ENCODE measurements at places on chromosomes 3 and 15.

DNA sequence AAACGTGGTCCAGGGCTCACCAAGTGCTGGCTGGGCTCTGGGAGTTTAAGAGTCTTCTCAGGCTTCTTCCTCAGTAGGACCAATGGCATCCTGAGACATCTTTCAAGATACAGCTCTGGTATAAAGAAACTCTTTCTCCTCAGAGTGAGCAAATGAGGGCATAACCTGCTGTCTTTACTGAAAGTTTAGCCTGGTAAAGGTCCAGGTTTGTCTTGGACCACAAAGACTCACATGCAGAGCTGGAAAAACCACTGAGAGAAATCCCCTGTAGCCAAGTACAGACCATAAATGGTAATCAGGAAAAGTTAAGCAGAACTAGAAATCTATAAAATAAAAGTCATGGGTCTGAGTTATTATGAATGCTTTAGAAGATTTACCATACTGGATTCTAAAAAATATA, 23.1 kb downstream of the CD47 start:
- no peak for DNase-seq

DNA sequence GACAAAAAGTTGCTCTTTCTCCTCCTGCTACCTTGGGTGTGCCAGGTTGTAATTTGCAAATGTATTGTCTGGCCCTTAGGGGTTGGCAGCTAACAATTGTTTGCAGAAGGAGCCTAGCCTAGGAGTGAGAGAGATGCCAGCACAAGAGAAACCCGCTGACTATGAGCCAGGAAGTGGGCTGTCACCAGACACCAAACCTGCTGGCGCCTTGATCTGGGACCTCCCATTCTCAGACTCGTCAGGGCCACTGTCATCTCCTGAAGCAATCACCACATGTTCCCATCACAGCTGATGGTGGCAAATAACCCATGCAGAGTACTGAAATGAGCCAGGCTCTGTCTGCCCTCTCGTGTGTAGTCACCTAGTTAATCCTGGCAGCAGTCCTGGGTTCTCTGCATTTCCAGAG, 406.4 kb upstream of the NPAP1 start:
- DNase-seq, result no peak

DNA sequence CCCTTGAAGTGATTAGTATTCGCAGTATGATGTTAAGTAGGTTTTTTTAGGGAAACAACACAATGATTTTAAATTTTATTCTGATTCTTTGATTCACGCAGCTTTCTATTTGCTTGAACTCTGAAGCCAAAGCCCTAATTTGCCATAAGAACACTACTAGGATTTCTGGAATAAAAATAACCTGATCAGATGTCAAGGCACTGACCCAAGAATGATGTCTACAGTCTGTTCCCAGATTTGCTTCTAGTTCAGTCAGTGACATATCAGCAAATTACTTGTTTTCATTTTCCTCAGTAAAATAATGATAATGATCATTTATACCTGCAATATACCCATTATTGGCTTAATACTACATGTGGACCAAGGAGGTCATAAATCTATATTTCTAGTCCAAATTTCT, 179.5 kb upstream of the EIF1B start:
- DNase-seq, result no peak

GRCh38 chr3:25471081-25471768, 43.2 kb downstream of the RARB start:
- no peak for DNase-seq

DNA sequence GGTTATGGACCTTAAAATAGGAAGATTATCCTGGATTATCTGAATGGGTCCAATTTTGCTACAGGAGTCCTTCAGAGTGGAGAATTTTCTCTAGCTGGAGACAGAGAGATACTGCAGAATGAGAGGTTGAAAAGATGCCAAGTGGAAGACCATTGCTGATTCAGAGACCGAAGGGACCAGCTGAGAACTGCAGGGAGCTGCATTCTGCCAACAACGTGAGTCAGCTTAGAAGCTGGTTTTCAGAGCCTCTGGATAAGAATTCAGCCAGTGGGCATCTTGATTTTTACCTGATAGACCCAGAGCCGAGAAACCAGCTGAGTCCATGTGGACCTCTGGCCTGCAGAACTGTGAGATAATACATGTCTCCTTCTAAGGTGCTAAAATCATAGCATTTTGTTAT, 234.0 kb downstream of the NR2F2 start:
- DNase-seq, result no peak

- no peak for DNase-seq
Measured at GRCh38 chr3:140717921-140718320, 40.1 kb downstream of the TRIM42 start.

DNA sequence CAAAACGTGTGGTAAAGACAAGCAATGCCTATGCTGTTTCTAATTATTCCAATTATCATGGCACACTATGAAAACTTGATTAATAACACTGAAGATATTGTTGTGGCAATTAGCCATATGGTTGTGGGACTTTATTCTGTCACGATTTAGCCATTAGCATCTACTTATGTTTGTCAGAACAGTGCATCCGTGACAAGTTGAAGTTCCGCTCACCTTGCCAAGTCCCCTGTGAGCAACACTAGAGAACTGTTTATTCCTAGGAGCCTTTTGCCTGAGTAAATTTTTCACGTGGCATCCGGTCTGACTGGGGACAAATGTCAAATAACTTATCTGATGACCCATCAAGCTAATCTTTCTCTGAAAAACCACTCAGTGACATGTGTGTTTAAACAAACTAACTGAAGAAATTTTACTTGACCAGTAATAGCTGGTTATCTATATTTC, 403.3 kb downstream of the TBC1D5 start:
- peak; percentile 38 for DNase-seq

DNA sequence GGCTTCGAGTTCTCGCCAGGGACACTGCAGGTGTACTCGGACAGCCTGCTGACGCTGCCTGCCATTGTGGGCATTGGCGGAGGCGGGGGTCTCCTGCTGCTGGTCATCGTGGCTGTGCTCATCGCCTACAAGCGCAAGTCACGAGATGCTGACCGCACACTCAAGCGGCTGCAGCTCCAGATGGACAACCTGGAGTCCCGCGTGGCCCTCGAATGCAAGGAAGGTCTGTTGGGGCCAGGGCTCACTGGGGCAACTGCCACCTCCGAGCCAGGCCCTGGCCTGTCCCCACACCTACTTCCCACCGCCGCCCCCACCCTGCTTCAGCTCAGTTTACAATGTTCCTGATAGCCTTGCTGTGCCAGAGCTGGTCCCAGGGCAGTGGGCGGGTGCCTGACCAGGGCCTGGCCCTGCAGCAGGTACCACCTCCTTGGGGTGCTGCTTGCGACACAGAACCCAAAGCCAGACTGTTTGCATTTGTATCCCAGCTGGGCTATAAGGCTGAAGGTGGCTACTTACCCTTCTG, 35.5 kb downstream of the PLXNA1 start:
- no peak for DNase-seq

DNA sequence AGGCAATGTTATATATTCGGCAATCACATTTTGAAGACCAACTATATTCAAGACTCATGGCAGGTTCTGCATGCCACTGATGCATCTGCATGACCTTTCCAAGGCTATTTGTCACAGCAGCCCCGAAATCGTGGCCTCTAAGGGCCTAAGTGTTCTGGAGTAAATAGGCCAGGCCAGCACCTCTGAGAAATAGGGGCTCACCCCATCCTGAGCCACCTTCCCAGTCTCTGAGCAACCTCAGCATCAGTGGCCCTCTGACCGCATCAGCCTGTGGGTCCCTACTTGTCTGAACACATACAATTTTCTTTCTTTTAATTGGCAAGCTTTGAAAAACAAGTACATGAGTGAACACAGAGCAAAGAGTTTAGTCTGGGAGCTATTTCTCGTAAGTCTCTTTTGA, 45.9 kb upstream of the THBS1 start:
- DNase-seq, result no peak

DNA sequence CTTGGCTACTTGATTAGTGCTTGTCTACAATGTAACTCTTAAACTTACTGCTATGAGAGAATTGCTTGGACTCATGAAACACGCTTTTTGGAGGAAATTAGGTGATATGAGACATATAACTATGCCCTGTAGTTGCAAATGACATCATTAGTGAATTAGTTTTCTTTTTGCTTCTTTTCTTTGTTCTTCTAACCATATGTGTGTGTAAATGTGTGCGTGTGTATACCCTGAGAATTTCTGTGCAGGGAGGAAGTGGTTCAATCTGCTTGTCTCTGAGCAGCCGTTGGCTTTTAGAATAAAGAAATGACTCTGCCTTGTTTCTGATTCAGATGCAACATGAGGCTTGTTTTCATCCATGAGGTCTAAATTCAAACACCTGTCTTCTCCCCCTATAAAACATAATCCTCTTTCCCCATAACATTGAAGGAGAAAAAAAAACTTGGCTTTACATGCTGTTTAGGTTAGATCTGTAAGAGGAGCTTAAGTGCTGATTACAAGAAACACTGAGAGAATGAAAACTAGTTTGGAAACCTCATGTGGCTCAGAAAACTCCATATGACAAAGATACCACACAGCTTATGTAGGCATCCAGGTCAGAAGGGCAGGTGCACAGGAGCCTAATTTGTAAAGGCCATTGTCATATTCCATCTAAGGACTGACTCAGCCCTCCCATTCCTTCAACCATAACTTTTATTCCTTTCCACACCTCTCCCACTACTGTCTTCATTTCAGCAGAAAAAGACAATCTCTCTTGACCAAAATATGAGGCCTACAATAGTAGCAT, 30.5 kb upstream of the BLM start:
- DNase-seq, result no peak

DNA sequence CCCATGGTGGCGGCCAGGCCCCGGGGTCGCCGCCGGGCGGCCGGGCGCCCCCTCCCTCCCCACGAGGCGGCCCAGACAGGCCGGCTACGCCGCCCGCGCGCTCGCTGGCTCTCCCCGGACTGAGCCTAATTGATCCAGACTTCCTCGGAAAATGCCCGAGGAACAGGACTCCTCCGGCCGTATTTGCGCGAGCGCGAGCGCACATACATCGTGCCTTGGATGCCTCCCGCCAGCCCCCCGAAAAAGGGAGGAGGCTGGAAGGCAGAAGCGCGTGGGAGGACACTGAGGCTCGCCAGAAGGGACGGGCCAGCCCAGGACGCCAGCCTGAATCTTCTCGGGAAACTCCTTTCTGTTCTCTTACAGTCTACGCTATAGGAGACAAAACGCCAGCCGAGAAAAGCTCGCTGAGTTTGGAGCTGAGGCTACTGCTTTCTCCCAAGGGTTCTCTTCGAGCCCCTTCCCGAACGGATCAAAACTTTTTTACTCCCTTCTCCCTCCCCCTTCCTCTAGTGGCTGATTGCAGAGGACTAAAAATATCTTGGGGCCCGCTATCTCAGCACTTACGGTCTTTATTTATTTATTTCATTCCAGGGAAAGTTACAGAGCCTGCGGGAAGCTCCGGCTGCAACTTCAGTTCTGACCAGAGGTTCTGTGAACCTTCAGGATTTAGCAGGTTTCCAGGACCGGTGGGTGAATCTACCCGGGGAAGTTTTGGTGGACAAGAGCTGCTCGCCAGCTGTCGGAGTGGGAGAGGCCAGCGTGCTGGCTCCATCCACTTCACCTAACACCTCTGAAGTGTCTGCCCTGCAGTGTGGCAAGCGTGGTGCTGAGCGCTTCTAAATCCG, at the start of gene PDZRN3:
TSS of gene PDZRN3 (minus strand) at position 121 of the 845 bp plus-strand sequence.
- no peak for DNase-seq

DNA sequence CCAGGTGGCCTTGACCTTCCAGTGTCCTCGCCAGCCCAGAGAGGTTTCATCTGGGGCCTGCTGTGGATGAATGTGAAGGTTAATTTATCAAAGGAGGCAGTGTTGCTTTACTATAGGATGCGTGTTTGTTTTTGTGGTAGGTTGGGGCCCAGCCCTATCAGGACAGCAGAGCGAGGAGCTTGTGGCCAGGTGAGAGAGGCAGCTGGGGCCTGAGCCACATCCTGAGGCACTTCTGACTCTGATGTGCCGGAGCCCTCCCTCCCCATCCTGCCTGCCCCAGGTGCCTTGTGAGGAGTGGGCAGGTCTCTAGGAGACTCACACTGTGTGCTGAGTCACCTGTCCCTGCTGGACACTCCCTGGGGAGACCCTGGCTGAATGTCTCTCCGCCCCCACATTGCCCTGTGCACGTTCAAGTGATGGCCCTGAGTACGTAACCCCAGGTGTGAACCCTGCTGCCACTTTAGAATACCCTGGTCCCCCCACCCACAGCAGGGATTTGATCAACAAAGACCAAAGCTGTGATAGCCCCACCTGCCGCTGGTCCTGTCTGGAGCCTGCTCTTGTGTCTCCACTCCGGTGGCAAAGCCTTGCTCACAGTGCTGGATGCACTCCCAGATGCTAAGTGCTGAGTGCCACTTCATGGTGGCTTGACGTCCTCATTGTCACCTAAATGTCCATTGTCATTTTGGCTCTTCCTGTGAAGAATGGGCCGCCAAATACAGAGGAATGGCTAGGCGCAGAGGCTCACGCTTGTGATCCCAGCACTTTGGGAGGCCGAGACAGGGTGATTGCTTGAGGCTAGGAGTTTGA, 16.0 kb downstream of the FBLN2 start:
- peak; percentile 19 for DNase-seq

GRCh38 chr15:80437334-80437891, 33.2 kb downstream of the ARNT2 start:
- no peak for DNase-seq

GRCh38 chr15:62391641-62392262, 226.7 kb upstream of the C2CD4B start:
- DNase-seq, result no peak

GRCh38 chr3:22496641-22497040, 706.5 kb upstream of the UBE2E2 start:
- DNase-seq, result no peak

- DNase-seq, result peak; percentile 37
Measured at GRCh38 chr3:49906073-49906743, 2.5 kb upstream of the MST1R start.

GRCh38 chr3:12601072-12601471, 44.2 kb downstream of the MKRN2 start:
- DNase-seq, result no peak
